ENCODE measurements at places on chromosomes 7 and 10.

DNA sequence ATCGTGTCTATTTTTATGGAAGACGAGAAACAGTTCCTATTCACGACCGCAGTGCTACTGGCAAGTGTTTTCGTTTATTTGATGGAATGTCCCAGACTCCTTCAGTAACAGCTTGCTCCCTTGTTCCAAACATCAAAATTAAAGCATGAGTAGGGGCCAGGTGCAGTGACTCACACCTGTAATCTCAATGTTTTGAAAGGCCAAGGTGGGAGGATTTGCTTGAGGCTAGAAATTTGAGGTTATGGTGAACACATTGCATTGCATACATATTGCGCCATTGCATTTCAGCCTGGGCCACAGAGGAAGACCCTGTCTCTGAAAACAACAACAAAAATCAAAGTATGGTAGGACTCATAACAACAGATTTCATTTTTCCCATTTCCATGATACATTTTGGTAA lies 22.8 kb downstream of the PTTG1IP2 start:
- no peak for DNase-seq

DNA sequence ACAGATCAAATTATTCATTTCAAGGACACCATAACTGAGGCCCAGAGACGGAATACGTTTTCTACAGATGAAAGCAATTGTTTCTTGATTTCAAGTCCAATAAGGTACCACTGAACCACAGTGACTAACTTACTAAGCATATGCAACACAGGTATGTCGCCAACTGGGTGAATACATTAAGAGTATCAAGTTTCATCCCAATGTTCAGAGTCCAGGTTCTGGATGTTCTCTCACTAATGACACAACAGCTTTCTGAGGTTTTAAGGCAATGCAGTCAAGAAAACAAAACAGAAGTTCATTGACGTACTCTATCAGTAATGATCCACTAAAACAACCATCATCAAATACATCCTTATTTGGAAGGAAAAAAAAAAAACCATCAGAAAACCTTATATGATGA lies 35.8 kb downstream of the NSUN6 start:
- DNase-seq = no peak

GRCh38 chr10:126156012-126156411 lies 232.3 kb downstream of the ADAM12 start:
- no peak for DNase-seq

DNA sequence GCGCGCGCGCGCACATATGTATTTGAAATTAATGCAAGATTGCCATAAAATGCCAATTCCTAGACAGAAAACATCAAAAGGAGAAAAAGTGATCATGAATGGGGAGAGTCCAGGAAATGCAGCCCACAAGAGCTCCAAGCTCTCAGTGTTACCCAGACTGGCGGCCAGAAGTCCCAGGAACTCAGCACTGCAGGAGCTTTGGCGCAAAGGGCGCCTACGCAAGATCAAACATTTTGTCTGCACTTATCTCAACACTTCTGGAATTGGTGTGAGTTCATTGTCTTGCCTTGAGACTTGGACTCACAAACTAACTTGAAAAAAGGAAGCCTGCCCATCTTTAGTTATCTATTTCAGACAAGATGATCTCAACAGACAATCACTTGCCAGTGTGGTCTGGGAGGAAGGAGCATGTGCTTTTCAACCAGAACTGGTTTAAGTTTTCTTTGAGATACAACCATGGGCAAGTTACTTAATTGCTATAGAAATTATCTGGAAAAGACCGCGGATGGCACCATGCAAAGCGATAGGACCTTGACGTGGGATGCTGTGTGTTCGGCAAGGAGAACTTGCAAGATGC lies 77.2 kb downstream of the KIAA1549 start:
- DNase-seq = no peak

DNA sequence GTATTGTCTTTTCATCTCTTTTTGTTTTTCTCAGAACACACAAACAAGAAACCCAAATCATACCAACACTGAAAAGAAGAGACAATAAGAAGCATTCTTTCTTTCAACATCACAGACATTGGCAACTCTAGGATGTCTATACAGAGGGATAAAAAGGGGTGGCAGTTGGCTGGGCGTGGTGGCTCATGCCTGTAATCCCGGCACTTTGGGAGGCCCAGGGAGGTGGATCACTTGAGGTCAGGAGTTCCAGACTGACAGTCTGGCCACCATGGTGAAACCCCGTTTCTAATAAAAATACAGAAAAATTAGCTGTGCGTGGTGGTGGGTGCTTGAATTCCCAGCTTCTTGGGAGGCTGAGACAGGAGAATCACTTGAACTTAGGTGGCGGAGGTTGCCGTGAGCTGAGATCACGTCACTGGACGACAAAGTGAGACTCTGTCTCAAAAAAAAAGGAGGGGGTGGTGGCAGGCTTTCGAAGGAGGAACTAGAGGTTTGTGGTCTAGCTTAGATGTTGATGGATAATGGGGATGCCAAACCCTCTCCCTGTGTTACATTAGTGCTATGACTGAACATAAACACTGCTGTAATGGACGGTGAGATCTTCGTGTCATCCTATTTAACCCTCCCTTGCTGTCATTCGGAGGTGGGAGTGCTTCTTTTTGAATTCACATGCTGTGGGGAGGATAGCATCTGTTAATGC lies 9.4 kb downstream of the CNNM2 start:
- DNase-seq = no peak

DNA sequence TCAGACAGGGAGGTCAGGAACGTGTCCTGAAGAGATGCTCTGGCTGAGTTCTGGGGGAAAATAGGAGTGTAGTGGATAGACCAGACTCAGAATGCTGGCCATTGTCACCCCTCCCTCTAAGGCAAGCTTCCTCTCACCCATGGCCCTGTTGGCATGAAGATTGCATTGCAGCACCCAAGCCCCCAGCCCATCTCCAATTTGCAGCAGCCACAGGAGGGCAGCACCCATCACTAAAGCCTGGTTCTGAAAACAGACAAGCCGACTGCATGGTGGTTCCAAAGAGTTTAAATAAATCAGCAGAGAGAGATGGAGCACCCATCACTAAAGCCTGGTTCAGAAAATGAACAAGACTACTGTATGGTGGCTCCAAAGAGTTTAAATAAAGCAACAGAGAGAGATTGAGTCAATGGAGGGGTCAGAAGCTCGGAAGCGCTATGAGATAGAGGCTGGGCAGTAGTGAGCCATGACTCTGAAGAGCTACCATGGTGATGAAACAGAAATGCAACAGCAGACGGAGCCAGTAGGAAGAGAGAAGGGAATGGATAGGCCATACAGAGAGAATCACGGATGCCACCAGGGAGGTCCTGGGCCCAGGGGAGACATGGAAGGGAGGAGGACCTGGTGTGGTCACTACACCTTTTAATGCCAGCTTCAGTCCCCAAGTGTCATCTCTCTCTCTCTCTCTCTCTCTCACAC lies 237.9 kb upstream of the MYO3A start:
- DNase-seq = no peak

GRCh38 chr7:104804696-104805095 lies 209.3 kb upstream of the KMT2E start:
- DNase-seq = no peak

DNA sequence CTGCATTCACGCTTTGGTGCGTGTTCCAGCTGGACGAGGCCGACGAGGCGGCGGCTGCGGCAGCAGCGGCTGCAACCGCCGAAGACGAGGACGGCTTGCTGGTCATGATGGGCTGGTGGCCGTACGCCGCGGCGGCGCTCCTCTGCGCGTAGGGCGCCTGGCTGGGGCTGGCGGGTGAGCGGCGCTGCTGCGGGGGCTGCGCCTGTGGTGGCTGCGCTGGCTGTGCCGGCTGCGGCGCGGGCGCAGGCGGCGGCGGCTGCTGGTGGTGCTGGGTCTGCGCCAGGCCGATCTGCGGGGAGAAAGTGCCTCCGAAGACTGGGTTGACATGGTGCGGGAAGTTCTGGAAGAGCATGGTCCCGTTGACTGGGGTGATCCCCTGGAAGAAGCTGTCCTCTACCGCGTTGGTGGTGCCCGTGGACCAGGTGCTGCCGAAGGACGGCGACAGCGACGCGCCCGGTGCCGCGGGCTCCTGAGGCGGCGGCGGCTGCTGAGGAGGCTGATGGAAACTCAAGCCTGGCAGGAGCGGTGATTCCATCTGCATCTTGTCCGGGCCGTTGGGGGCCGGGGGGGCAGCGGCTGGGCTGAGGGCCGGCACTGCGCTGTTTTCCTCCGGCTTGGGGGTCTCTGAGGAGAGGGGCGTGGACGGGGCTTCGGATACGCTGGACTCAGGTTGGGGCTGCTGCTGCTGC lies 51.1 kb downstream of the CPEB3 start:
- DNase-seq = peak; percentile 39

GRCh38 chr7:100396421-100396982 lies 23.2 kb downstream of the PILRA start:
- no peak for DNase-seq

- DNase-seq = no peak
Observed at GRCh38 chr7:78905436-78905835, 548.0 kb downstream of the MAGI2 start.

GRCh38 chr7:134662166-134662870 lies 15.7 kb downstream of the BPGM start:
- no peak for DNase-seq

Data from HT-29 (cell line).